Amniotic stem cell (primary cell): ENCODE measurements at places on chromosomes 13 and 19.

- DNase-seq, result peak; percentile 54
These were observed 772.0 kb downstream of the DIAPH3 start for GRCh38 chr13:59391696-59392095.

- DNase-seq, result no peak
These were observed 61.9 kb downstream of the MLLT1 start for GRCh38 chr19:6217752-6218334.

DNA sequence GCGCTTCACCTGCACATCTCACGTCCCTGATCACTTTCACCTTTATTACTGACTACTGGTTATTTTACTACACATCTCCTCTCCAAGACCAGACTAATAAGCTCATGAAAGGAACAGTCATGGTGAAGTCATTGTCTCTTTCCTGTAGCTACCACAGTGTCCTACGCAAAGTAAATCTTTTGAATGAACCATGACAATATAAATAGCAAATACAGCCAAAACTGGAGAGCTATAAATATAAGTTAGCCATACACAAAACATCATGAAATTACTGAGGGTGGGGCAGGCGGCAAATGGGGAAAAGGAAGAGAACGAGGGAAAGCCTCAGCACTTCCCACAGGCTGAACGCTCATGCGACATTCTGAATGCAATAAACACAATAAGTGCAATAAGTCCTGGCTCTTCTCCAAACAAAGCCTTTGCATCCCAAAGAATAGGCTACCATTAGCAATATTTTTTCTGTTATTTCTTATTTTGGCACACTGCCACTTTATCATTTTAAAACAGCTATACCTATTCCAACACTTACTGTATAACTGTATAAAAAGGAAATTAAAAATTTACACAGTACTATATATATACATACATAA, 62.5 kb downstream of the TUBGCP3 start:
- DNase-seq, result no peak

GRCh38 chr19:37951816-37952210, 44.8 kb downstream of the SIPA1L3 start:
- DNase-seq, result no peak

GRCh38 chr13:113649212-113649611, 8.8 kb downstream of the ATP4B start:
- DNase-seq, result no peak

DNA sequence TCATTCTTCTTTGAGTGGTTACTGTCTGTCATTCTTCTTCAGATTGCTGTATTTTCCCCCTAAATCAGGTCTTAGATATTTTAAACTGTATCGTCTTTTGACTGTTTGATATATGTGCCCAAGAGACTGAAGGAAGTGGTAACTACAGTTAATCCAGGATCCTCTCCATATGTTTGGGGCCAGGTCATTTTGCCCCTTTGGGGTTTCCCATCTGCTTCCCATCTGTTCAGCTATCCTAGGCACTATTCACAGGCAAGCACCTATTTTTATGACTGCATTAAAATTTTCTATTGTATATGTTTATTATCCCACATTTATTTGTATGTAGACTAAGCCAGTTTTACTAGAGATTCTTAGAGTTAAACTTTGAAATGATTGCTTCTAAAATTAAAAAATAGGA, 244.2 kb downstream of the PCCA start:
- no peak for DNase-seq

DNA sequence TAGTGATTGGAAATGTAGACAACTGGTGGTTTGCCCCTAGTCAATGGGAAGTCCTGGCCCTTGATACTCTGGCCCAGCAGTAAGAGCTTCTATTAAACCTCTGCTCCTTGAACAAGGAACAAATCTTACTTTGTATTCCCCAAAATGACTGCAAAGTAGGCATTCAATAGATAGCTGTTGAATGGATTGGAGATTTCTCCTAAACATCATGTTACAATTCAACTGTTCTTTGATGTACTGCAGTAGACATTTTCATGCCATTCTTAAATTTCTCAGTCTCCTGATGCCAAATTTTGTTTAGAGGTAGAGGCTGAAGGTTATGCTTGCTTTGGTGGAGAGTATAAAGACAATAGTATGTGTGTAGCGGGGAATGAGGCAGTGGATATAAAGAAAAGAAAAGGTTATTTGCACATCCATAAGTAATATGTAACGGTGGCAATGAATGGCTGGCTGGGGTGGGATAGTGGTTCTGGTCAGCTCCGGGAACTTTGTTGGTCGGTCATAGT, 12.8 kb downstream of the MIR17HG start:
- no peak for DNase-seq

DNA sequence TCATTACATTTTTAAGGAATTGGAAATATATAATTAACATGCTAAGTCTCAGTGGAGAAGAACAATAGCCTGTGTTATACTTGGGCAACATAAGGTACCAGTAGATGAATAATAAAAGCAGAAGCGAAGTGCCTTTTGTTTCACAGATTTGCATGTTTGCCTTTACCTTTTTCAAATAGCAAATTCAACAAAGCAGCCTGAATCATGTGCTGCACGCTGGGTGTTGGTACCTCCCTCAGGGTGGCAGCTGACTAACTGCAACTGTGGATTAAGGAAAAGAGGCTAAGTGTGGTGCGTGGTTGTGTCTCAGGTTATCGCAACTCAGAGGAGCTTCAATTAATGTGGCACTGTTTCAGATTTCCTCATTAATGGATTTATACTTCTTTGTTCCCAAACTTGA, 189.0 kb downstream of the LMO7 start:
- no peak for DNase-seq

- DNase-seq, result no peak
These were observed 1208.3 kb downstream of the PCDH9 start for GRCh38 chr13:66021846-66022245.

DNA sequence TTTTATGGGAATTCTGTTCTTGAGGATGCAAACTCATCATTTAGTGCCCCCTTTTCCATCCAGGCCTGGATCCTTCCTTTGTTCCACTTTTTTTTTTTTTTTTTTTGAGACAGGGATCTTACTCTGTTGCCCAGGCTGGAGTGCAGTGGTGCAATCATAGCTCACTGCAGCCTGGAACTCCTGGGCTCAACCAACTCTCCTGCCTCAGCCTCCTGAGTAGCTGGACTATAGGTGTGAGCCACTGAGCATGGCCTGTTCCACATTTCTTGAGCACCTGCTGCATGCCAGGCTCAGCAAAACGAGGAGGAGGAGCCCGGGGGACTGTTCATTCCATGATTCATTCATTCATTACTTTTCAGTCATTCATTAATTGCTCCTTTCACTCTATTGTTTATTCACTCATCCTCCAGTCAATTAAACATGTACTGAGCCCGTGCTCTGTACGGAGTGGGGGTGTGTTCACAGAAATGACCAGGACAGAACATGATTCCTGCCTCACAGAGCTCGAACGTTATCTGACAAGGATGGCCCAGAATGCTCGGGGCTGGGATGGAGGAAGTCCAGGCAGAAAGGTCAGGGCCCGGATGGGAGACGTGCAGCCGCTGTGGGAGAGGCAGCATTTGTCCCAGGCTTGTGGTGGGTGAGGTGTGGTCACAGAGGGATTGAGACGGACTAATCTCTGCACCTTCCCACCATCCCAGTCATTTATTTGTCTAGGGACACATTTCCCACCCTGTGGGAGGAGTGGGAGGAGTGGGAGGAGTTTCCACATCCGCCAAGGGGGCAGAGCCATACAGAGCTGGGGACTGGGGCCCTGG, 51.2 kb upstream of the SHKBP1 start:
- no peak for DNase-seq

DNA sequence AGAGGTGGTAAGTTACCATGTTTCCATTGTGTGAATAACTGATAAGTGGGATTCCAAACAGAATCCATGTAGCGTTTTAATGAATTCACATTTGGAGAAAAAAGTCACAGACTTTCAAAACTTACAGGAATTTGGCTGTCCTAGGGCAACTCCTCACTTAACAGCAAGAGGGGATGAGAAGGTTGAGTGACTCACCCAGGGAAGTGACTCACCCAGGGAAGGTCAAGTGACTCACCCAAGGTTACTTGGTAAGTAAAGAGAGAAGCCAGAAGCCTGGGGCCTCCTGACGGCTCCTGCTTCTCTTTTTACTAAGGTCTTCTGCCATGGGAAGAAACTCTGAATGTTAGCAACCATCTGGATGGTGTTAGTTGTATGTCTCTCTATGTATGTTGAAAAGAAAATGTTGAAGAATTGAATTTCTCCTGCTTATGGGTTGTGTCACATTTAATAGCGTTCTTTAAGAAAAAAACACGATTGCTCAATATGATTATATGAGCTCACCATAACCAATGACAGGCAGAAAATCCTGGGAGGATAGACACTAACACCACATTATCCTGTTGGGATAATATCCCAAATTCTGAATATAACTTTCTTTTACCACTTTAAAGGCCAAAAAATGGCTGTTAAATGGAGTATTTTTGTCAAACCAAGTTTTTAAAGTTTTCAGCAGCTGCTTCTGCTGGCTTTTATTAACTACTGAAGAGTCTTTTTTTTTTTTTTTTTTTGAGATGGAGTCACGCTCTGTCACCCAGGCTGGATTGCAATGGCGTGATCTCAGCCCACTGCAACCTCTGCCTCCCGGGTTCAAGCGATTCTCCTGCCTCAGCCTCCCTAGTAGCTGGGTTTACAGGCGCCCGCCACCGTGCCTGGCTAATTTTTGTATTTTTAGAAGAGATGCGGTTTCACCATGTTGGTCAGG, 195.6 kb downstream of the GGACT start:
- DNase-seq, result peak; percentile 96

GRCh38 chr13:45943120-45943519, 91.6 kb upstream of the SIAH3 start:
- DNase-seq, result no peak

DNA sequence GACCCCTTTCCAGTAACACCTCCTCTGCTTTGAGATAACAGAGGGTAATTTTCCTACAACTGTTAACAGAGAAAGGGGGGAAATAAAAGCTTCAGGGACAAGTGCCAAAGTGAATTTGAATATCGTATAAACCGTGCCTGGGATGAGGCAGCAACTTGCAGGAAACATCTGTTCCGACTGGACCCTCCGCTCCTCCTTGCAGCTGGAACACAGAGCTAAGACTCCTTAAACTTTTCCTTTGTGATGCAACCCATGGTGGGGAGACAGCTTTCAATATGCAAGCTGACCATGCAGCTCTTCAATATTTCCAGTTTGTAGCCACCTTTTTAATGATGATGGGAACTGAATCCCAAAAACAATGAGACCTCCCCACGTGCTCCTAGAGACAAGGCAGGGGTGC, 432.6 kb downstream of the ZNF536 start:
- DNase-seq, result no peak

DNA sequence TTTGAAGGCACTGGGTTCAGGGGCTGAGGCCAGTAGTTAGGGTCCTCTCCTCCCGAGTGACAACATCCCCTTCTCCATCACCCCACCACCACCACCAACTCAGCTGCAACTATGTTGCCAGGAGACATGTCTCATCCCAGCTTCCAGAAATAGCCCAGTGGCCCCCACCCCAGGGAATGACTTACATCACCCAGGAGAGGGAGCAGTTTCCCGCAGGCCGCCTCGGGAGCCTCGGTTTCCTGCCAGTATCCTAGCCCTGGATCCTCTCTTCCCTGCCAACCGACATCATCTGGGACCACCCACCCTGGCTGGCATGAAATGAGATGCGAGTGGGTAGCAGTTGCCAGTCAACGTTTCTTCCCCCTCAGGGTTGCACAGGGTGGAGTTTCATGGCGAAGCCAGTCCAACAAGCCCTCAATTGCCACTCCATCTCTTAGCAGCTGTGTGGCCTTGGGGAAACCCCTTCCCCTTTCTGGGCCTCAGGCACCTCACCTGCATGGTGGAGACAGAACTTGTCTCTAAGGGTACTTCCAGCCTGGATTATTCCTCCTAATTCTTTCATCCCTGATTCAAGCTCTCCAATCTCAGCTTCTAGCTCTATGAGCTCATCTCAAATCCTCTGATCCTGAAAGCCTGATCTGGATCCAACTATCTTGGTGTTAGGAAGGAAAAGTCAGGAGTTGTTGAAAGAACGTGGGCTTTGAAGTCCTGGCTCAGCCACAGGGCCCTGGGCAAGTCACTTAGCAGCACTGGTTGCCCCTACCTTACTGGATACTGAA, 3.9 kb upstream of the GSK3A start:
- DNase-seq, result peak; percentile 81

DNA sequence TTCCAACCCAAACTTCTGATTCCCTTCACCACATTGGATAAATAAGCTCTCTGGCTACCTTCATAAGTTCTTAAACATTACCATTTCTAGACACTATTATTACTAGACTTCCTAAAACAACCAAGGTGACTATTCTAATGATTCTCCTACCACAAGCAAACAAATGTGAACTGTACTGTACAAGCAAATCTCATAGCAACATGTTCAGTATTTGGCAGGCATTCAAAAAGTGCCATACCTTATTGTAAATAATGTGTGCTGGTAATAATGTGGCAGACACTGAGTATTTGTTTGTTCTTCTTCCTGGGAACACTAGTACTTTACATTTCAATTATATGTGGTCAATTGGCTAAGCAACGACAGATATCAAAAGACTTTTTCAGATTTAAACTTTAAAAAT, 986.0 kb upstream of the SPRY2 start:
- no peak for DNase-seq

GRCh38 chr13:22090106-22090505, 419.2 kb downstream of the FGF9 start:
- DNase-seq, result no peak

DNA sequence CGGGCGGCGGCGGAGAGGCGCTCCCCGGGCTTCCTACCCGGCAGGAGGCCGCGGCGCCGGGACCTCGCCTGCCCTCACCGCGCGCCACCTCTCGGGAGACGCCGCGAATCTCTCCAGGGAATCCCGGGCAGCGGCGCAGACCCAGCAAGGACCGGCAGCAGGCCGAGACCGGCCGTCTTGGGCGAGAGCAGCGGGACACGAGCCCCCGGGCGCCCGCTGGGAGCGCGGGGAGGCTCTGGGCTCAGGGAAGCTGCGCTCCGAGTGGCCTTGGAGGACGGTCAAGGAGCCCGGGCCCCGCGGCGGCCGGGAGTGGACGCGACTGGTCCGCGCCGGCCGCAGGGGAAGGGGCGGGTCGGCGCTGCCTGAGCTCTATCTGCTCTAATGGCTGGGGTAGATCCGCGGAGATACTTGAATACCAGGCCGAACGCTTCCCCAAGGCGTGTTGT, 14.7 kb downstream of the CDX2 start:
- no peak for DNase-seq

- DNase-seq, result no peak
These were observed 7.2 kb upstream of the ZNF606 start for GRCh38 chr19:58009666-58010301.

DNA sequence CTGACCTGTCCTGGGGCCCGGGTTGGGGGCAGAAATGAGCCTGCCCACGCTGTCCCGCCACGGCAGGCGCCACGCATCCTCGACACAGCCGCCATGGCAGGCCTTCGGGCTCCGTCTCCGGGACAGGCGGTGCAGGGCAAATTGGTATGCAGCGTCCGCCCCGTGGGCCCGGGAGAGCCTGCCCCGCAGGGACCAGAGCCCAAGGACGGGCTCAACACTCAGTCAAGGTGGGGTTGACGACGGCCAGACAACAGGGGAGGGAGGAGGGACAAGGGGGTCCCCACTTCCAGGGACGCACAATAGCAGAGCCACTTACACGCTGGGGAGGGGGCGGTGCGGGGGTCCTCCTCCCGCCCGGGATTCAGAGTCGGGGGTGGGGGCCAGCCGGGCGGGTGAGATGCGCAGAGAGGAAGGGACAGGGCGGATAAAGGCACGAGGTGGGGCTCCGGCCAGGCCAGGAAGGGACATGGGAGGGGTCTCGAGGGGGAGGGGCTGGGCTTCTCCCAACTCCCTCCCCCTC, 1.2 kb downstream of the CTXN1 start:
- no peak for DNase-seq

- DNase-seq, result no peak
These were observed 15.7 kb upstream of the OBI1 start for GRCh38 chr13:78674638-78675037.
